Activated T-cell treated with anti-CD3 and anti-CD28 coated beads, Interleukin-2, amount 50 U/mL, for 4 hours (primary cell): ENCODE measurements at places on chromosomes 7 and 10. TPM values are rescaled to one million over a fixed set of nuclear protein-coding genes. Genes with fewer than 3 reads are reported as not detected.

Gene ZNF727
- total RNA-seq, result not detected

Gene NAT16
- total RNA-seq, result not detected

Gene ZNF277
- total RNA-seq, result 13.9 TPM

Gene BHLHA15
- total RNA-seq, result not detected

Gene ANKRD61
- 0.35 TPM for total RNA-seq

Gene MYL10
- not detected for total RNA-seq

Gene MEOX2
- total RNA-seq, result not detected

Gene TSPAN12
- total RNA-seq, result 0.20 TPM

Gene OR2A1
- total RNA-seq, result not detected

Gene LIPN
- total RNA-seq, result not detected

Gene C10orf53
- total RNA-seq, result not detected

Gene SLC26A4
- total RNA-seq, result 0.71 TPM

Gene CUBN
- 0.25 TPM for total RNA-seq

Gene C10orf62
- total RNA-seq, result not detected

Gene PNLIPRP3
- not detected for total RNA-seq

Gene AGAP9
- total RNA-seq, result 3.2 TPM

Gene WASHC2A
- total RNA-seq, result 26.3 TPM

Gene GRM8
- not detected for total RNA-seq

Gene LRRD1
- not detected for total RNA-seq

Gene MRM2
- total RNA-seq, result 51.2 TPM

Gene STARD3NL
- total RNA-seq, result 31.3 TPM

Gene FOXI2
- not detected for total RNA-seq

Gene CAV2
- total RNA-seq, result 0.24 TPM

Gene ZNF736
- 14.8 TPM for total RNA-seq

Gene INMT
- total RNA-seq, result 0.14 TPM
